ENCODE measurements at places on chromosomes 3 and 15. TPM values are rescaled to one million over a fixed set of nuclear protein-coding genes. Genes with fewer than 3 reads are reported as not detected.

The NANOGP8 gene
- total RNA-seq: 0.32 TPM

- peak; percentile 76 for DNase-seq
Observed at GRCh38 chr3:110995461-110996231, 76.0 kb upstream of the NECTIN3 start.

DNA sequence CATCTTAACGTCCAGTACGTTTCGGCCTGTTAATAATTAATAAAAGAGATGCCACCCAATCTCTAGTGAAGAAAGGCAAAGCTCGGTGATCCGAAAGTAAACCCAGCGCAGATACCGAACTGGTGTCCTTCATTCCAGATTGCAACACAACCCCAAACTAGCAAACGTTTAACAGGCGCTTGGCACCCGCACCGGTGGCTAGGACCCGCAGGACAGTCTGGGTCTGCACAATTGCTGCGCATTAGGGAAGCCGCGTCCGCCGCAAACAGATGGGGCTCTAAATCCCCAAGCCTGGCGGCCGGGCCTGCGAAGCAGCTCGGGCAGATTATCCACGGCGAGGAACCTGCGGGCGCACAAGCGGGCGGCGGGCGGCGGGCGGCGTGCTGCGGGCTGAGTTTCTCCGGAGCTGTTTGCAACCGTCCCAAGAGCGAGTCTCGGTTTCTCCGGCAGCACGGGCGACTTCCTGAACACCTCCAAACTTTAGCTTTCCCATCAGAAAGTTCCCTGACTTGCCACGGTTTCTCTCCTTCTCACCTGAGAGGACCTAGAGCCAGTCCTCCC is 112.1 kb upstream of the ICE2 start:
- peak; percentile 23 for DNase-seq

The CD86 gene
- not detected for total RNA-seq

The EID1 gene
- total RNA-seq: 191 TPM

The EPHA3 gene
- total RNA-seq: under 0.01 TPM

- peak; percentile 81 for DNase-seq
Observed at GRCh38 chr15:60392601-60392985, 5.2 kb downstream of the ANXA2 start.

GRCh38 chr3:22013641-22014040 is 262.6 kb upstream of the ZNF385D start:
- DNase-seq: no peak

DNA sequence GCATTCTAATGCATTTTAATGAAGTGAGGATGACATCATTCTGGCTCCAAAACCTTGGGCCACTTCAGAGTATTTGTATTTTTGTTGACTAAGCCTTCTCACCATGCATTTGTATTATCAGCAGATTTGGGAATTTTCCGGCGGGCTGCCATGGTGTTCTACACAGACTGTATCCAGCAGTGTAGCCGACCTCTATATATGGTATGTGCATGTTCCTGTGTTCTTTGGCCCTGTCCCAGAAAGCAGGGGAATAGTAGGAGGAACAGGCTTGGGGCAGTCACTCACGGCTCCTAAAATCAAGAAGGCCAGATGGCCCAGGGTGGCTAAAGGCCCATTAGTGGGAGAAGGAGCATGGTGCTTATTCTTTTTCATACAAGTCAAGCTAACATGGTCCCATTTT is 80.5 kb downstream of the USF3 start:
- no peak for DNase-seq

The CYP8B1 gene
- not detected for total RNA-seq

GRCh38 chr3:13785853-13786436 is 93.9 kb downstream of the WNT7A start:
- DNase-seq: no peak

- no peak for DNase-seq
Observed at GRCh38 chr3:162150790-162151189, 654.2 kb downstream of the OTOL1 start.

Measured in fibroblast of villous mesenchyme (primary cell).